ENCODE measurements at places on chromosomes 2 and 18.

GRCh38 chr2:155730804-155731203 is 601.7 kb downstream of the NR4A2 start:
- no peak for DNase-seq

DNA sequence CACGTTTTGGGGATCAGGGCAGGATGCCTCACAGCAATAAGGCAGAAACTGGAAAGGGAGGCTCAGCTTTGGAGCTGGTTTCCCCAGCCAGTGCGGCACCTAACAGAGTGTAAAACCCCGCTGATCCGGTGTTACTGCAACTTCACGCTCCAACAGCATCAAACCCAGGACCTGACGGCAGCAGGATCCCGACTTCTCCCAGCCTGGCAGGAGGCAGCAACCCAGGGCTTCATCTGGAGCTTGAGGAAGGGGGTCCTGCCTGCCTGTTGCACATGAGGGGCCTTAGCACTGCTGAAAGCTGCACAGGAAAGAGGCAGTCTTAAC is 209.8 kb downstream of the MGAT5 start:
- no peak for DNase-seq

GRCh38 chr2:199223791-199224190 is 233.9 kb downstream of the SATB2 start:
- DNase-seq, result no peak

GRCh38 chr18:23143016-23143814 is 7.9 kb downstream of the CABLES1 start:
- no peak for DNase-seq

DNA sequence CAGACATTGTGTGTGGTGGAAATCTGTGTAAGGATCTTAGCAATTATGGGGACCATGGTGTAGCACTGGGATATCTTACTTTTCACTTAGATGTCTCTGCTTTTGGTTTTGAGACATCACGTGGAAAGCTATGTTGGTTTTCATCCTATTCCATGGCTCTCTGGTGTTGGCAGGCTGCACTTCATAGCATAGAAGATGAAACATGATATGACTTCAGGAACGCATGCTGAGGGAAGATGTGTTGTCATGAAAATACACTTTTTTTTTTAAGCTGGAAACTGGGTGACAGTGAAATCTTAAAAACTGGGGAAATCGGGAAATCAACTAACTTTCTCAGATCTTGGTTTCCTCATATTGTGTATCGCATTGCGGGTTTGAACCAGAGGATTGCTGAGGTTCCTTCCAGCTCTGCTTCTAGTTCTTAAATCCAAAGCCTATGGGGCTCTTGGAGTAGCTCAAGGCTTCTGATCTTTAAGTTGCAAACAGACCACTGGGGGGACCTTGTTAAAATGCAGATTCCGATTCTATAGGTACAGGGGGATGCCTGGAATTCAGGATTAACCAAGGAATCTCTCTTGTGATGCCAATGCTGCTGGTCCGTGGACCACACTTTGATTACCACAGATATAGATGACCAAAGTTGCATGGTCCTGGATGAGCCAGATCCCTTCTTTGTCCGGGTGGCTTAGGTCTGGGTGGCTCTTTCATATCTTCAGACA is 160.7 kb downstream of the SH3RF3 start:
- no peak for DNase-seq

DNA sequence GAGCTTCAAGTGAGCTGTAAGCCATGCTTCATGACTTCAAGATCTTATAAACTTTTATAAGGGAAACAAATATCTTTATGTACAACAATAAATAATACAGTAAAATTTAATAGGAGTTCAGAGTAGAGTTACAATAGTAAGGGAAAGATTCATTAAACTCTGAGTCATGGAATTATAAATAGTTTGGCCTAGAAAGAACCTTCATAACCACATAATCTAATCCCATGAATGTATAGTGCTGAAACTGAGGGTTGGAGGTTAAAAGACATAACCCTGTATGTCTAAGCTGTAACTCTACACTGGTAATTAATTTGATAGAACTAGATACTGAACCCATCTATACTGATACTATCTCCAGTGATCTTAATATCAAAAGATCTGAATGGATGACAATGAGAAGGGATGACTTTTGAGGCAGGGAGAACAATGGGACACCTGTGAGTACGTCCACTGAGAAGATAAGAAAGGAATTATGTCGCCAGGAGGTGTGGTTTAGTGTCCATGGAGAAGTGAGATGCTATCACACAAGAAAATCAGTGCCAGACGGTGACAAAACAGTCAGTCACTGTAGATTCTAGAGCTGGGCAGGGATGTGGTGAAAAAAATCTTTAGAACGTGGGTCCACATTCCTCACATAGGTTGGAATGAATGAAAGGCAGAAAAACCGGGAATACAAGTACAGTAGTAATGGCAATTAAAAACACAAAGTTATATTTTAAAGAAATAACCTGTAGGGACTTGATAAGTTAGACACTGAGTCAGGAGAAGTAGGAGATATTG is 1.1 kb downstream of the IL1F10 start:
- no peak for DNase-seq

DNA sequence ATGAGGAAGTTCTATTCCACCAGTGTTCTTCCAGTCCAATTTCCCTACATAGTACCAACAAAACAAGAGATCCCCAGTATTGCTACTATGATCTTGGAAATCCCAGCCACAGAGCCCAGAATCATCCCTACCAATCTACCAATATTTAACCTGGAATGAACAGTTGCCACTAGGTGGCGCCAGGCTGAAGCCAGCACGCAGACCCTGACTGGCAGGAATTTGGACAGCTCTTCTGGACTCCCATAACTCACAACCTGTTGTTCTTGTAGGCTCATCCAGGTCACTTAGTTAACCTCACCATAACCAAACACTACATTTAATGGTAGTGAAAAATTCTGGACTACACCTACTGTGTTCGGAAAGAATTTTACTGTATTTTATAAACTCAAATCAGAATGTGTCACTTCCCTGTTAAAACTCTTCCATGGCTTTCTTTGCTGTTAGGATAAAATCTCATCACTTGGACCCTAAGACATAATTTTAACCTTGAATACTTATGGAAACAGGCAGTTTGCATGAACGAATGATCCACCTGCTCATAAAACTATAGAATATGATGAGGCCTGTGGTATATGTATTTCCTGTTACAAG is 59.8 kb upstream of the SLC38A11 start:
- peak; percentile 18 for DNase-seq
